Breast epithelium (tissue), 4 donors: ENCODE measurements at places on chromosomes 3 and 15. TPM values are rescaled to one million over a fixed set of nuclear protein-coding genes. Genes with fewer than 3 reads are reported as not detected.

DNA sequence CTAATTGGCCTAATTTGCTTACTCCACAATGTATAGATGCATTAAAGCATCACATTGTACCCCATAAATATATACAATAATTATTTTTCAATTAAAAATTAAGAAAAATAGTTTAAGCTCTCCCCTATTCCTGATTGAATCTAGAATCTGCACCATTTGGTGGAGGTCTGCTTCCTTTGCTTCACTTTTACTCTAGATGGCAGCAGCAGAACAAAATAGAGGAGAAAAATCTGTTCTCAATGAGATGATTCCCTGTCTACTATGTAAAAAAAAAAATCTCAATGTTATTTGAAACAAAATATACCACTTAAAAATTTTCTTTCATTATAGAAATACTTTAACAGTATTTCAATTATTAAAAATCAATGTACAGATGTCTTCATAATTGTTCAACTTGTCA lies 109.6 kb upstream of the FXR1 start:
- no peak for DNase-seq

DNA sequence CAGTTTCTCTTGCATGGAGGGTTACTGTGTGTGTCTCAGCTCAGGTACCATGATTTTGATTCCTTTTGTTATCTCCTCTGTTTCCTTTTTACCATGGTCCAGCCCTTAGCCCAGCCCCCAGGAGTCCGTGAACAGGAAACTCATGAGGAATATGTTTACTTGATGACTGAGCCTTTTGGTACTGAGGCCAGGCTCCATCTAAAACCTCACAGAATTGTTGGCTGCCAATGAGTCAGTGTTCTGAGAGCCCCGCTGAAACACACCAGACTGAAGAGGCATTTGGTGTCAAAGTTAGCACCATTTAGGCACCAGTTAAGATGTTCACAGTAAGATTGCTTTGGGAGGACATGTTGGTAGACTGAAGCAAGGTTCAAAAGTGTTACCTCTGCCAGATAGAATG lies 80.9 kb downstream of the DGKG start:
- DNase-seq, result no peak

CIDEC gene
- 92.3 TPM for total RNA-seq

SYNPR gene
- not detected for total RNA-seq

A4GNT gene
- total RNA-seq, result not detected
